ENCODE measurements at places on chromosomes 5 and 9.

DNA sequence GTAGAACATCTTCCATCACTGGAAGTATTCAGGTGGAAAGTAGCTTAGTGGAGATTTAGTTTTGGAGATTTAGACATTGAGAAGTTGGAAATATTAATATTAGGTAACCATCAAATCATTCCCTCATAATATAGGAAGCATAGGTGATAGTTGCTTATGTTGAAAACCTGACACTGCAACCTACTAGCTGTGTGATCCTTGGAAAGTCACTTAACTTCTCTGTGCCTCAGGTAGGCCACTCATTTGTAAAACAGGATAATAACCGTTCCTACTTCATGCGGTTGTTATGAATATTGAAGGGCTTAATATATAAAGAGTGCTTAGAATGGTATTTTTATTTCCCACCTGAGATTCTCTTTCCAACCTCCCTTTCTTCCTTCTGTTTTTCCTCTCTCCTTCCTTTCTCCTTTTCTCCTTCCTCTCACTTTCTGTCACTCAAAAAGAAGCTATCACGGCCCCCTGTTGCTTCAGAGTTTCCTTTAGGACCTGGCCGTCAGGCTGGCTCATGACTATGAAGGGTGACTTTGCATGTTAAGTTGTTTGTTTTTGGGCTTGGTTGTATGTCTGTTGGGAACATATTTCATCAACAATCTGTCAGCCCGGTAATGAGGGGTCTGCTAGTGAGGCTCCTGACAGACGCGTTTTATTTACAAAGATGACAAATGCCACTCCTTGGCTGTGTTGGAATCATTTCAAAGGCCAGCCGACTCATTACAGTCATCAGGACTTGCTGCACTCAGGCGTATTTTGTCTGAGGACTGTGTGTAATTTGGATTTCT, 31.0 kb downstream of the DOCK2 start:
- DNase-seq = no peak

GRCh38 chr5:81854915-81855314, 104.0 kb upstream of the SSBP2 start:
- DNase-seq = no peak

DNA sequence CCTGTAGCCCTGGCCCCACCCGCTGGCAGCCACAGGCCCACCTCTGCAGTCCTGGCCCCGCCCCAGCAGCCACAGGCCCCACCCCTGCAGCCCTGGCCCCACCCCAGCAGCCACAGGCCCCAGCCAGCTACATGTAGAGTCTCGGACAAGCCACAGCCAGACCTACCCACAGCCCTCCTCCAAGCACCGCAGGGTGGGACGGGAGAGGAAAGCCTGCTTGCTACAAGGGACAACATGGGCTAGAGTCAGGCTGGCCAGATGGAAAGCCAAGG, 49.5 kb upstream of the SARDH start:
- peak; percentile 49 for DNase-seq

DNA sequence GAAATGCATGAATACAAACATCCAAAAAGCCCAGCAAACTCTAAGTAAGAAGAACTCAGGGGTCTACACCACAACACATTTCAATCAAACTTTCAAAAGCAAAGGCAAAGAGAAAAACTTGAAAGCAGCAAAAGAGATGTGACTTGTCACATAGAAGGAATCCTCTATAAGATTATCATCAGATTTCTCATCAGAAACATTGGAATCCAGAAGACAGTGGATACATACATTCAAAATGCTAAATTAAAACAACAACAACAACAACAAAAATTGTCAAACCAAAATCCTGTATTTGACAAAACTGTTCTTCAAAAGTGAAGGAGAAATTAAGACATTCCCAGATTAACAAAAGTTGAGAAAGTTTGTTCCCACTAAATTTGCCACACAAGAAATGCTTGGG, 362.7 kb downstream of the ZNF608 start:
- DNase-seq = no peak

DNA sequence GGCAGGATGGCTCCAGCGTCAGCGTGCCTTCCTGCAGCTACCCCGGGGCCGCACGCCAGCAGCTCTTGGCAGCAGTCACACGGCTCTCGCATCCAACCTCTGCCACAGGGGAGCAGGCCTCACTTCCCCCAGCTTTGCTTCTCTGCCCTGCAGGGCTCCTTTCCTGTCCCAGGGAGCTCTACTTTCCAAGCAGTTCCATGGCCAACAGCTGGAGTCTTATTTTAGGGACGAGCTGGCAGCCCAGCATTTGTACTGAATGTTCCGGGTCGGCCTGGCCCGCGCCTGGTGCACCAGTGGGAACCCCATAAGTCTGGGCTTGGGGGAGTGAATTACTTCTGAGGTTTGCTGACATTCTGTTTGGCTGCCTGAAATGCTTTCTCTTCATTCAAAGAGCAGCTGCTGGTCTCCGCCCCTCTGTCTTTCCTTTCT, 34.6 kb downstream of the GADD45G start:
- no peak for DNase-seq

- DNase-seq = no peak
Measured at GRCh38 chr5:133735346-133735745, 123.0 kb upstream of the FSTL4 start.

- DNase-seq = no peak
Measured at GRCh38 chr5:20368571-20369517, 380.8 kb upstream of the CDH18 start.

DNA sequence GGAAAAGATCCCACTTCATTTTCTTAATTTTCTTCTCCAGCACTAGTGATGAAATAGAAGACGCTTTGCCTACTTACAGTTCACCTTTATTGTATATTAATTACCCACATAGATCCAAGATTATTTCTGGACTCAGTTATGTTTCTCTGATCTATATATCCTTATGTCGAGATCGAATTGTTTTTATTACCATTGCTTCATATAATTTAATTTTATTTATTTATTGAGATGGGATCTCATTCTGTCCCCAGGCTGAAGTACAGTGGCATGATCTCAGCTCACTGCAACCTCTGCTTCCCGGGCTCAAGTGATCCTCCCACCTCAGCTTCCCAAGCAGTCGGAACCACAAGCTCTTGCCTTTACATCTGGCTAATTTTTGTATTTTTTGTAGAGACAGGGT, 121.3 kb downstream of the UGCG start:
- DNase-seq = no peak

GRCh38 chr5:10507575-10508096, 56.2 kb upstream of the ANKRD33B start:
- DNase-seq = peak; percentile 93

GRCh38 chr5:139842321-139842720, 46.7 kb downstream of the PSD2 start:
- no peak for DNase-seq

DNA sequence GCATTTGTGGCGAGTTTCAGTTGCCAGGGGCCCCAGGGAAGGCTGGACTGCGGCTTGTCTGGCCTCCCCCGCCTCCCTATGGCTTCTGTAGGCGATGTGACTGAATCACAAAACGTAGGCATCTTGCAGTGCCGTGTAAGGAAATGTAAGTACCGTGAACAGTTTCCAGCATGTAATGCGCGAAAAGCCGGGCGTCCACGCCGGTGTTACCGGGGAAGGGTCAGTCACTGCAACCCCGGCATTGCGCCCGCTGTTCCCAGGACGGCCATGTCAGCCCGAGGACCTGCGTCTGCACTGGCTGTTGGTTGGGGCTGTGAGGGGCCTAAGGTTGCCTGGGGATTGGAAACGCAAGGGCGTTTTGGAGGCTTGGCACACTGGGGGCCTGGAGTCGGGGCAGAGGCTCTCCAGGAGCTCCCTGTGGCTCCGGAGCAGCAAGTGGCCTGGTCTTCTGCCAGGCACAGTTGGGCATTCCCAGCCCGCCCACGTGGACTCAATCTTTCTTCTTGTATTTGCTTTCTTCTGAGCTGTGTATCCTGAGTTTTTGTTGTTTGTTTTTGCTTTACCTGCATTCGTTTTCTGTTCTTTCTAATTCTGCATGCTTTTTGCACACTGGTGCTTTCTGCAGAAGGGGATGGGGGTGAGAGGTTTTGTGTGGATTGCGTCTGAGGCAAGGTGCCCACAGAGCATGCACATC, 36.9 kb upstream of the PLEKHG4B start:
- no peak for DNase-seq

DNA sequence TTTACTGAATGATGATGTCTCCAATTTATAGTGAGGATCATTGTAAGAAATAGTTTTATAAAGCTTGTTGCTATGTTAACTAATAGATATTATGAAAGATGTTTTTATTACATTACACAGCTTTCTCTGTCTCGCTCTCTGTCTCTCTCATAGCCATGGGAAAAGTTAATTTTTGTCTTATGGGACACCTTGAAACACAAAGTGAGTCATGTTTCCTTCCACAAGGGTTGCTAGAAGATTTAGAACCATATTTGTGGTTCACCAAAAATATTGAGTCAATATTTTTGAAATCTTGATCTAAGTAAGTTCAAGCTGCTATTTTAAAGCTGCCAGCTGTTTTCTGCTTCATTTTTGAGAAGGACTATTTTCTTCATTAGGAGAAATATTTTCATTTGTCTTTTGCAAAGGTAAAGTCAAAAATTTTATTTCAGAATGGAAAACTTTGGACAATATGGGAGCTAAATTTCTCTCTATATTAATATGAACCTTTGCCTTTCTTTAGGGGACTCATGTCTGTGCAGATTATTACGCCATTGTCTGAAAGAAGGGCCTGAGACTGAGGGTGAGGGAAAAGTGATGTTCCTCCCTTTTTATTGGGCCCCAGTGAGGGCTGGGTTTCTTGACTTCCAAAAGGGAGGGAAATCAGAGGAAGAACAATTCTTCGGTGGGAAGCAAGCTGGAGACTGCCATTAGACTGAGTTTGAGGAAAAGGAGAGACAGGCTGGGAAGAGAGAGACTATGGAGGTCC, 87.9 kb upstream of the SLC24A2 start:
- no peak for DNase-seq

Measured in WERI-Rb-1 (cell line).